ENCODE measurements at places on chromosomes 1 and 21.

DNA sequence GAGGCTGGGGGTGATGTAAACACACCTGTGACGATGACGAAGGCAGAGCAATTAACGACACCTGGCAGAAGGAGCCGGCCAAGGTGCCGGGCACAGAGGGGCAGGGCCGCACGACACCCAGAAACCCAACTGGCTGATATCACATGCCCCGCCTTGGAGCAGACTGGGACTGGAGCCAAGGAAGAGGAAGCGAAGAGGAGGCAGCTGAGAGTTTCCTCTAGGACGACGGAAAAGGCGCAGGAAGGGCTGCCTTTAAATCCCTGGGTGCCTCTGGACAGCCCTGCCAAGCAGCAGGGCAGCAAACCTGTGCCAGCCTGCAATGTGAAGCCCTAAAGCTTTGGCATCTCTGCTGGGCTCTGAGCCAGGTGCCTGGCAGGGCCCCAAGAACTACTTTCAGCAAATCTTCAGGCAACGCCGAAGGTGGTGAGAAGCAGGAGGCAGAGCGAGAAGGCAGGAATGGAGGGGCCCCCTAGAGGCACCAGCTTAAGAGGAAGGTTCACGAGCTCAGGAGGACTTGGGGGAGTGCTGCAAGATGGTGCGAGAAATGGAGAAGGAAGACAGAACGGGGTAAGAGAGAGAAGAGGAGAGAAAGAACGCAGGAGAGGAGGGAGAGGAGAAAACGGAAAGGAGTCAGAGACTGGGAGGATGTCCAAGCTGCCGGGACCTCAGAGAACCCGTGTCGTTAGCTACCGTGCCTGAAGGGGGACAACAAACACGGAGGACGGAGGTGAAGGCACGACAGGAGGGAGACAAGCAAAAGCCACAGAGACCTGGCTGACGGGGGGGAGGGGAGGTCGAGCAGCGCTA lies 25.3 kb upstream of the PEF1 start:
- peak; percentile 28 for DNase-seq

DNA sequence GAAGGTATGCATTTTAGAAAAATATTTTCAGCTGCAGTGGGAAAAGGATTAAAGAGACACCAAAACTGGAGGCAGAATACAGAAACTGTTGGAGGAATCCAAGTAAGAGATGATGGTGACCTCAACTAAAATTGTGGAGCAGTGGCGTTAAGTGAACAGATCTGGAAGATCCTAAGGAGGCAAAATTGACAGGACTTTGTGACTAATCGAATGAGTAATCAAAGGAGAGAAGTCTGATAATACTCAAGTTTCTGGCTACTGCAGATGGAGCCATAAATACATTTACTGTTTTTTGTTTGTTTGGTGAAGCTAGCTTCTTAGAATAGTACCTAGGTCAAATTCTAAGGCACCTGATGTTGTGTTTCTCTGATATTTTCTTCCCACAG lies 3.1 kb downstream of the CTBS start:
- DNase-seq: no peak

DNA sequence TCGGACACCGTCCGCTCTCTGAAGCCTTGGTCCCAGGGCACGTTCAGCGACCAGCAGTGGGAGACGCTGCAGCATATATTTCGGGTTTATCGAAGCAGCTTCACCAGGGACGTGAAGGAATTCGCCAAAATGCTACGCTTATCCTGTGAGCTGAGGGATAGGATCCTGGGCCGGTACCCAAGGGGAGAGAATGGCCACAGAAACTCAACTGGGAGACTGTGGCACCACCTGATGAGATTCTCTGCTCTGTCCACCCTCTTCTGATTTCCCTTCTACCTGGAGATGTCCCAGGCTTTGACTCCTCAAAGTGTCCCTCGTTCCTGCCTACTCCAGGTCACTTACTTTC lies 855 bp downstream of the CD1D start:
- DNase-seq: no peak

GRCh38 chr1:178784131-178784536 lies 59.1 kb downstream of the RALGPS2 start:
- no peak for DNase-seq

DNA sequence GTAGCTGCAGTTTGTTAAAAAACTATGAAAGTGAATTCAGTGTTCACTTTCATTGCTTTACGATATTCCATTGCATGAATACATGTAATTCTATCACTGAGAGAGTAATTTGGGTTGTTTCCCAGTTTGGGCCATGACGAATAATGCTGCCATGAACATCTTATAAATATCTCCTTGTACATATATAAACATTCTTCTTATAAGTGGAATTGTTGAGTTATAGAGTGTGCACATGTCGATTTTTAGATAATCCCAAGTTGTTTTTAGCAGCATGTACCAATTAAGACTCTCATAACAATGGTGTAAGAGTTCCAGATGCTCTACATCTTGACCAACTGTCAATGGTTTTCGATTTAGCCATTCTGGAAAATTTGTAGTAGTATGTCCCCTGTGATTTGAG lies 40.9 kb downstream of the ALG6 start:
- no peak for DNase-seq

DNA sequence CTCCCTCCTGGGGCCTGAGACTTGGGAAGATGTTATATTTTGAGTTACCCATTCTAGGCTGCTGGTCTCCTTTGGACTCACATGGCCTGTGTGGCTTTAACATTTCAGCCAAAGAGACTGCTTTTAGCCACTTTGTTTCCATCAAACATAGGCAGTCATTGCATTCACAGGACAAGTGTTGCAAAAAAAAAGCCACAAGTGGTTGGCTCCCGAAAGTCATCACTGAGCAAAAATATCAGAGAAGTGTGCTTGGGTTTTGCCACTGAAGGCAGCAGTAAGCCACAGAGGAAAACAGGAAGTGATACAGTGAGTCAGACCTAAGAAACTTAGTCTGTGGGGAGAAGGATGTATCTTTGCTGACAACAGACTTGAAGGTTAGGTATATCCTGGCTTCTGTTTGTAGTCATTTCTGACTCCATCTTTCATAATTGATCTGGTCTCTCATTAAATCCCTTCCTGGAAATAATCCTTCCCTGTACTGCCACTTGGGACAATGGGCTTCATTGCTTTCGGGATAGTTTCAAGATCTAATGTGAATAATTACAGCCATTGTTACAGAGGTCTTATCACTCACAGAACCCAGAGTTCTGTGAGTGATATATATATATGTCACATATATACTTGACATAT lies 80.9 kb downstream of the COLGALT2 start:
- no peak for DNase-seq

GRCh38 chr1:43077273-43077672 lies 94.8 kb downstream of the EBNA1BP2 start:
- DNase-seq: no peak

GRCh38 chr1:155773221-155773620 lies 83.8 kb downstream of the GON4L start:
- no peak for DNase-seq

DNA sequence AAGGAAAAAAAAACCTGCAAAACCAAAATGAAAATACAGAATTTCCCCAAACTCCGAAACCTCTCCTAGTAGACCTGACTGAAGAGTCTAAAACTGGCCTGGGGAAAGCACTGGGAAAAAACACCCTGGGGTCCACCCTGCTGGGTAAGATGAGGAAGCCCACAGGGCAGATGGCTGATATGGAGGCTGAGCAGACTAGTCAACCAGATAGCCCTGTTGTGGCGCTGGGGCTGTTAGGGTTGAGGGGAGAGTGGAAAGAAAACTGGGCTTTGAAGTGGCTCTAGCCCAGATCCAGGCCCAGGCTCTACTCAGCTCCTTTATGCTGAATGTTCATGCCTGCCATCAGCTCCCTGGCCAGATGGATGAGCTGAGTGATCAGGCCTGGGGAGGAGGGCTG lies 6.8 kb upstream of the SLAMF1 start:
- no peak for DNase-seq

- no peak for DNase-seq
These were observed 38.0 kb downstream of the ADARB1 start for GRCh38 chr21:45112371-45112770.

DNA sequence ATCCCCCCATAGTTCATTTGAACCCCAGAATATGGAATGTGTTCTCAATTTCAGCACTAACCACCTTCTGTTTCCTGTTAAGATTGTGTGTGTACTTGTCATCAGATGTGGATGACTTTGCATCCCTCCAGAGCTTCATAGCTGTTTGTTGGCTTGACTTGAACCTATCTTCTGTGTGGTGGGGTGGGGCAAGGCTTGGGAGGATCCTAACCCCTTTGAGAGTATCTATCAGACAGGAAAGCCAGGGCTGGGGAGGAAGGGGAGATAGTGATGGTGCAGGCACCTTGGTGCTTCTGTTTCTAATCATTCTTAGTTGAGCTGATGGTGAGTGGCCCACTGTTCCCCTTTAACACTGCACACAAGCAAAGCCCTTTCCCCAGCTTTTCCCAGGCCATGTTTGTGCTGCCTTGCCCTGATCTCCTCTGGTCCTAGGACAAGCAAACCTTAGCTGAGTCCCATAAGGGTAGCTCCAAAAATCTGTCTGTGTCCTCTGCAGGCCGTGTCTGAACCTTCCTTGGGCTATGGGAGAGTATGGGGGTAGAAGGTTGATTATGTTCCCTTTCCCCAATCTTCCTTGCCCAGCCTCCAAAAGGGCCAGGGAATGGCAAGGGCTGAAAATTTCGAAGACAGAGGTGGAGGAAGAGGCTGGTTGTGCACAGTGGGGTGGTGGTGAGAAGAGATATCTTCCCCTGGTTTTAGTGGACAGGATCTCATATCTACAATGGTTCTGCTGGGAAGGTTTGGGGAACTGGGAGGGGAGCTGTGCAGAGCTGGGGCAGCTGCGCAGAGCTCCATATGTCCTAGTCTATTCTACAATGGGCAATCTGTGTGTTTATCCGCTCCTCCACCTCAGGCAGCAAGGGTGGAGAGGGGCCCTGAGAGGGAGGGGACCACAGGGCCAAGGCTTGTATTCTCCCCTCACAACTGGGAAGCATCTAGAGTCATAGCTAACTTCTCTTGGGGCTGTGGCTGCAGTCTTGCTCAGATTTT lies 1.4 kb downstream of the NHLH1 start:
- DNase-seq: no peak

DNA sequence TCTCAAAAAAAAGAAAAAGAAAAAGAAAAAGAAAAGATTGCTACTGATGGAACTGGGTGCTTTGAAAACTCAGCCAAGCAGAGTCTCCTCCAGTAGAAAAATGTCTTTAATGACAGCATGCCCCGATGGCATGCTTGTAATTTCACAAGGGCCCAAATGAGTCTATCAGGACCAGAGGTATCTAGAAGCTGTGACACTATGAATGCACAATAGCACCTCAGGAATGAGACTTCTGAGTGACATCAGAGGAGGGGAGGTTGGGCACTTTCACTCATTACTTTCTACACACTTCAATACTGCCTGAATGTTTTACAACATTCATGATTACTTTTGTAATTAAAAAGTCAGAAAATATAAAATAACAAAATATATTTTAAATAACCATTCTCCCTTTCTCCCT lies 15.1 kb upstream of the CD58 start:
- no peak for DNase-seq

DNA sequence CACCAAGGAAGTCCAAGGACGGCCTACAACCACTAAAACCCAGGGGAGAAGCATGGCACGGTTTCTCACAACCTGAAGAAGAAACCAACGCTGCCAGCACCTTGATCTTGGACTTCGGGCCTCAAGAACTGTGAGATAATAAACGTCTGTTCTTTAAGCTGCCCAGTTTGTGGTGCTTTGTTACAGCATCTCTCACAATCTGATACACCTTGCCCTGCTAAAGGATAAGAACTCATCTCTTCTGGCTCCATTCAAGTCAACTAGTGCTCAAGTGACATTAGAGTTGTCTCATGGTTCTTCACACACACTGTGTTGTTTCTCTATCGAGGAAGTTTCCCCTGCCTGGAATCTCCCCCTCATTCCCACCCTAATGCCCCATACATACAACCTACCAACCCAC lies 314.4 kb upstream of the RUNX1 start:
- no peak for DNase-seq

- DNase-seq: peak; percentile 88
These were observed 58.9 kb upstream of the LAPTM5 start for GRCh38 chr1:30816211-30817076.

GRCh38 chr1:183932412-183932811 lies 105.1 kb downstream of the COLGALT2 start:
- DNase-seq: peak; percentile 55

DNA sequence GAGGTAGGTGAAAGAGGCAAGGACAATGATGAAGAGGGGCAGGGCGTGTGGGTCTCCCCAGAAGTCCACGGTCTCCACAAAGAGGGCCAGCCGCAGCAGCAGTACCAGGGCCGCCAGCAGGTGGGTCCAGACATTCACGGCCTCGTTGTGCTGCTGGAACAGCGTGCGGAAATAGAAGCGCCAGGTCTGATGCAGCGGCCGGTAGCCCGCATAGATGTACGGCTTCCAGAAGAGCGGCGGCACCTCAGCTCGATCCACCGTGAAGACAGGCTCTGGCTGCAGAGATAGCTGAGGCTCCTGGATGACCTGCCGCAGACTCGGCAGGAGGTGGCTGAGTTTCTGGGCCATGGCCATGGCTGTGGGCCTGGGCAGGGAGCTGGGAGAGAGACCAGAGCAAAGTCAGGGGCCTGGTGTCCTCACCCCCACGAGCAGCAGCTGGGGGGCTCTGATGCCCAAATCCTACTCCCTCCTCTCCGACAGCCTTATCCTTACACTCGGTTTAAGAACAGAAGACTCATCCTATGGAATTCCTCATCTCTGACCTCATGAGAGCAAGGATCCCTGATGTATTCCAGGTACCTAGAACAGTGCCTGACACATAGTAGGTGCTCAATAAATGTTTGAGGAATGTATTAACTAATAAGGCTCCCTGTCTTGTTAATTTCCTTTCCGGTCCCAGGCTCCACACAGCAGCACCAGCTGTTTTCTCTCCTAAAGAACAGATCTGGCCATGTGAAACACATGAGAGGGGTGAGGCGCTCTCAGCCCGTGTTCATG lies 4.4 kb upstream of the AUNIP start:
- DNase-seq: no peak

DNA sequence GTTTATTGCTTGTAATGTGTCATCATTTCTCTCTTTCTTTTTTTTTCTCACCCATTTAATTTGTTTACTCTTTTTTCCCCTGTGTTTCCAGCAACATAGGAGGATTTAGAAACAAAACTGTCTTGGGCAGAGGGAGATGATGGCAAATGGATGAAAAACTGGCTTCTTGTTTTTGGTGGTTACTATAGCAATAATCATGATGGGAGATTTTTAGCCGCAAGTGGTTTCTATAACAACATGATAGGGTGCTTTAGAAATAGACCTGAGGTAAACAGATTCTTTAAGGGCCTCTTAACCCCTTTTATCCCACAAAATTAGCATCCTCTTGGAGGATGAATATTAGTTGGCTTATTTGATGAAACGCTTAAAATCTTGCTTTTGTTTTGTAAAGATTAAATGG lies 51.6 kb downstream of the CRB1 start:
- no peak for DNase-seq

DNA sequence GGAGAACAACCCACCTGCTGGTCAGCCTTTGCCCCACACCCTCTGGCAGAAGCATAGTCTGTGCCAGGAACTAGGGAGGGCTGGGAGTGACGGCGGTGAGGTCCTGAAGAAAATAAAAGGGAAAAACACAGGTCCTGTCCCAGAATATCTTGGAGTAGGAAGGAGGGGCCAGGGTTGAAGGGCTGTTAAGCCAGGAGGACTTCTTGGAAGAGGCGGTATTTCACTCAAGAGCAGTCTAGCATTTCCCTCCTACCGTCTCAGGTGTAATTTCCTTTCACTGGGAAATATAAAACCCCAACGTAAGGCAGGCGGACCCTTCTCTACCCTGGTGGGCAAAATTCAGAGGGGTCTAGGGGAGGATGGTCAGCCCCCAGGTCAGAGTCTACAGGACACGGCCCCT lies 72.7 kb upstream of the TTC34 start:
- no peak for DNase-seq
